Smooth muscle cell of the brain vasculature (primary cell): ENCODE measurements at places on chromosomes 3 and 15.

DNA sequence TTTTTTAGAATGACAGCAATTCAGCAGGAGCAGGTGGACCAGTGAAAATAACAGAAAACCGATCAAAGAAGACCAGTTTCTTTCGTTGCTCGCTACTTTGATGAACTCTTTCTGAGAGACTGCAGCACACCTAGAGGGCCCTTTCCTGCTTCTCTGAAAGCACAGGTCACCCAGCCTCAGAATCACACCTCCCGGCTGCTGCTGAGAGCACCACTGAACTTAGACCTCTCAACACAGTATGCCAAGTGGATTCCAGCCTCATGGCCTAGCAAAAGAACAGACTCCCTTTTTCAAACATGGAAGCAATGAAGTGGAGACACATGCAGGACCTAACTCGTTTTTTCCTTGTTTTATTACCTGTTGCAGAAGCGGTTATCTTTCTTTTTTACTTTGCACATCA is 13.9 kb upstream of the APH1B start:
- DNase-seq, result no peak

- no peak for DNase-seq
These were observed 19.7 kb downstream of the PAK6 start for GRCh38 chr15:40258544-40258943.

GRCh38 chr3:171185959-171186358 is 159.4 kb upstream of the SLC2A2 start:
- DNase-seq, result no peak

GRCh38 chr3:40753951-40754350 is 229.2 kb downstream of the ZNF621 start:
- DNase-seq, result no peak

GRCh38 chr3:195147649-195148080 is 123.3 kb downstream of the XXYLT1 start:
- no peak for DNase-seq

- no peak for DNase-seq
These were observed 14.9 kb upstream of the NIPA2 start for GRCh38 chr15:22823495-22824128.

DNA sequence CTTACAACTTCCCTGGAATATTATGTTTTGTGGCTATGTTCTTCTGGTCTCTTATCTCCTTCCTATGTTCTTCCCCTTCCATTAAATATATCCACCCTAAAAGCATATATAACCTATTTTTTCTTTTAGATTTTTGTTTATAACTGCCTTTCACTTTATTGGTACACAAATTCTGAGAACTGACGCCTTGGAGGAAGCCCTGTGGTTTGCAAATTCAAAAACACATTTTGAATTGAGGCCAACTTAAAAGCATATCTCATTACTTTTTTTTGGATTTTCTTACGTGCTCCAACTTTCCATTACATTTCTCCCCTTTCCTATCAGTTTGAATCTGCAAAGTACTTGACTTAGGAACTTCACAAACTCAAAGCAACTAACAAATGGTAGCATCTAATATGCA is 15.3 kb upstream of the COLQ start:
- no peak for DNase-seq

- DNase-seq, result no peak
These were observed 441.2 kb downstream of the ROBO1 start for GRCh38 chr3:79326642-79327041.

DNA sequence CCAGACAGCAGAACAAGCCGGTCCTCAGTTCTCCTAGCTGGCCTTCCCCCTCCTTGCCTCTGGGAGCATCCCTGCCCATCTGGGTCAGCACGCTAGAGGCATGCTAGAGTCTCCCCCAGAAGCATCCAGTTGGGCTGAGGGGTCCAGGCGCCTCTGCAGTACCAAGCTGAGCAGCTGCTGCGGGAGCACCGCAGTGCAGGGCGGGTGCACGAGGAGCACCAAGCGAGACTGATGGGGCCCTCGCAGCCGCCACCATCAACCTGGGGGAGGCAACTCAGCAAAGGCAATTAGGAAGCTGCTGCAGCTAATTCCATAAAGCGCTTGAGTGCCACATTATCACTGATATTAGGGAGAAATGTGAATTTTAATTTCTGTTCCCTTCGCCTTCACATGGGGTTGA is 12.4 kb downstream of the CACNA2D3 start:
- DNase-seq, result no peak
